ENCODE measurements at places on chromosomes 1 and 21. TPM values are rescaled to one million over a fixed set of nuclear protein-coding genes. Genes with fewer than 3 reads are reported as not detected.
A peak's percentile ranks its signal among the peaks of the same experiment; 100 is the strongest.

C1orf216 gene
- 10.5 TPM for total RNA-seq

GUCA2A gene
- total RNA-seq = not detected

LCE1A gene
- not detected for total RNA-seq

ARID1A gene
- 33.6 TPM for total RNA-seq

- DNase-seq = no peak
Measured at GRCh38 chr1:3011631-3012455, 9.4 kb upstream of the ACTRT2 start.

DNA sequence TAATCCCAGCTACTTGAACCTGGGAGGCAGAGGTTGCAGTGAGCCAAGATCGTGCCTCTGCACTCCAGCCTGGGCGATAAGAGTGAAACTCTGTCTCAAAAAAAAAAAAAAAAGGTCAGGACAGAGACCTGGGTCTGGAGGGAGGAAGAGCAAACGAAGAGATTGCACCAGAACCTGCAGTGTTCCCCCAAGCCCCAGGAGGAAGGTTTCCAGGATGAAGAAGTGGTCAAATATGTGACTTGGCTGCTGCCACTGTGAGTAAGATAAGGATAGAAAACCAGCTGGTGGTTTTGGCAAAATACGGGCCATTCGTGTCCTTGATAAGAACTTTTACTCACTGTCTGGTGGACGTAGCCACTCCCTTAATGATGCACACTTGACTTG is 42.2 kb downstream of the CLDN14 start:
- no peak for DNase-seq

DNA sequence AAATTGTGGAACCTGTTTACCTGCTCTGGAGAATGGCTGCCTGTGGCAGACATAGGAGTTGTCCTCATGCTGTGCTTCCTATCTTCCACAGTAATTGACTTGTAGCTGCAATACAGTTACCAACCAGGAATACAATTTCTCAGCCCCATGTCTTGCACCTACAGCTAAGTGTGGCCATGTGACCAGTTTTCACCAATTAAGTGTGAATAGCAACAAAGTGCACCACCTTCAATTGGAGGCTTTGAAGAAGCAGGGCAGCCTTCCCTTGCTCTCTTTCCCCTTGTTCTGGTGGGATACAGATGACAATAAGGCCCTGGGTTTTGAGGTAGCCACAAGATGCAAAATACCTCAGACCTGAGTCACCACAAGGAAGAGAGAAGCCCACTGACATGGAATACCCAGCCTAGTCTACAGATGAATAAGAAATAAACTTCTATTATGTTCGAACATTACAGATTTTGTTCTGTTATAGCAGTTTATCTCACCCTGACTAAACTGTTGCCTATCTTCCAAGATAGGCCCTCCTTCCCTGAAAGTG is 70.2 kb upstream of the S1PR1 start:
- no peak for DNase-seq

DNA sequence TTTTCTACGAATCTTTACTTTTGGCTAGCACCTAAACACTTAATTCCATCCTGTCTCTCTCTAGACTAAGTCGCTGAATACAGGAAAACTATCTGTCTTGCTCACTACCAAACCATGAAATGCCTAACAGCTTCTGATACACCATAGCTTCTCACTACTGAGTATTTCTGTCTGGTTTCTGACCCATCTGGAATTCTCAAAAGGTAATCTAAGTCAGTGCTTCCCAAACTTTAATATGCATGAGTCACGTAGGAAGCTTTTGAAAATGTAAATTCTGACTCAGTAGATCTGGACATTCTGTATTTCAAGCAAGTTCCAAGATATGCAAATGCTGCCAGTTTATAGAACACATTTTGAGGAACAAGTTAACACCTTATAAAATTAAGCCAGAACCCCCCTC is 9.2 kb upstream of the OVGP1 start:
- DNase-seq = no peak

DNA sequence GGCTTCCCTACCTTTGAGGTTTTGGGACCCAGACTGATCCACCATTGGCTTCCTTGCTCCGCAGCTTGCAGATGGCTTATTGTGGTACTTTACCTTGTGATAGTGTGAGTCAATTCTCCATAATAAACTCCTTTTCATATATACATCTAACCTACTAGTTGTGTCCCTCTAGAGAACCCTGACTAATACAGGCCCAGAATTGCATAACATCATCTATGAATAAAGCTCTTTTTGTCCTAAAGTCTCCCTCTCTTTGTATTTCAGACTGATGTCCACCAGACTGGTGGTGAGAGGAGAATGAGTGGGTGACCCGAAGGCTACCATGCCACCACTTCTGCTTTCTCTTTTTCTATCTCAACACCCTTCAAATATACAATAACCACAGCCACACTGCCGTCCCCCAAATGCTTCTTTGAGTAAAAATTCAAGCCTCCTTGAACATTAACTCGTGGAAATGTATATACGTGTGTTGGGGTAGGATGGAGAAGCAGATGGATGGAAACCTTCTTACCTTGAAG is 265.7 kb downstream of the PTBP2 start:
- DNase-seq = no peak

- DNase-seq = no peak
Measured at GRCh38 chr1:154167461-154167860, 12.6 kb upstream of the NUP210L start.

DNA sequence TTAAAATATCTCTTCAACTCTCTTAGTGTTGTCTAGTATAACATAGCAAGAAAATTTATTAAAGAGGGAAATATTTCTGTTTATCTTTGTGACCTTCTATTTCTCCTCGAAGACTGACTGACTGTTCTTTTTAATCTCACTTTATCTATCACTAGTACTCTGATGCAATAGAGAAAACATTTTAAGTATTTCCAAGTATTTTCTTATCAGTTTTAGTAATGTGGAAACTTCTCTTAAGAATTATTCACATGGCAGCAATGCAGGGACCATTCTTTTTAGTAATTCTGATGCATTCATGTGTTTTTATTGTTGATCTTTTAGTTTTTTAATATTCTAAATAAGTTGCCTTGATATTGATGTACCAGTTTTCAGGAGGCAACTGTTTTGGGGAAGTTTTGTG is 115.7 kb downstream of the NEK7 start:
- DNase-seq = no peak

NPPA gene
- 2,762 TPM for total RNA-seq

GRCh38 chr1:64065571-64065970 is 137.9 kb upstream of the UBE2U start:
- no peak for DNase-seq

DNA sequence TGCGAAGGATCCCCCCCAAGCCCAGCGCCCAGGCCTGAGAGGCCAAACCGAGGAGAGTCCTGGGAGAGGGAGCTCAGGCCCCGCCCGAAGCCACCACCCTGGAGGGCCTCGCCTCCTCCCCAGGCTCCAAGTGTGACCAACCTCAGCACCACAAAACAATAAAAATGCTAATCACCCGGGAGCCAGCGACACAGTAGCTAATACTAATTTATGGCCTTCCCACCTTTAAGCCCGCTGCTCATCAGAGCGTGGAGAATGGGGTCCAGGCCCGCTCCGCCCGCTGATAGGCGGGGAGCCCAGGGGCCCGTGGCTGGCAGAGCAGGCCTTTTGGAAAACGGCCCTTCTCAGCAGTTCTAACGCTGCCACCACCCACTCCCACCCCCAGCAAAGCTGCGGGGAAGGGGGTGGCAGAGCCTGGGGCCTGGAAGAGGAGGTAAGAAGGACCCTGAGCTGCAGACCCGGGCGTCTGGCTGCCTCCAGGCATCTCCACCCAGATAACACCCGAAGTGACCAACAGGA is 20.4 kb upstream of the TAS1R2 start:
- DNase-seq = no peak

GRCh38 chr1:3275471-3276340 is 178.8 kb upstream of the ARHGEF16 start:
- peak; percentile 45 for DNase-seq

GRCh38 chr1:4105300-4105880 is 205.3 kb upstream of the C1orf174 start:
- no peak for DNase-seq

ANGPTL7 gene
- total RNA-seq = not detected

- no peak for DNase-seq
Measured at GRCh38 chr1:193539731-193540459, 353.5 kb upstream of the B3GALT2 start.

RGL1 gene
- 18.5 TPM for total RNA-seq

ERG gene
- total RNA-seq = 22.8 TPM

SLAMF6 gene
- total RNA-seq = not detected

OR14A16 gene
- not detected for total RNA-seq

DNA sequence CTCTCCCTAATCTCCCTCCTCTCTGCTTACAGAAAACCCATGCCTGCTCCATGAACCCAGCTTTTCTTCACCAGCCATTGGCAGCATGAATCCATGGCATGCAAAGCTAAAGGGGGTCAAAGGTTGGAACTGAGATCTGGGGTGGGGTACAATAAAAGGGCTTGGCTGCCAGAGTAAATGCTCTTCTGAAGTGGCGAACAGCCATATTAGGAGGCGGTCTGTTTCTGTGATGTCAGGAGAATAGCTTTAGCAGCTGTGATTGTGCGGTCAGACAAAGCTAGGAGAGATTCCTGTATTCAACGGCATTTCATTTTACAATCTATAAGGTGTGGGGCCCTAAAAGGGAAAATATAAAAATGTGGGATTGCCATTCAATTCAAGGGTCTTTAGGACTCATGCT is 71.7 kb upstream of the TMPRSS2 start:
- no peak for DNase-seq

CD1D gene
- total RNA-seq = 5.9 TPM

DNA sequence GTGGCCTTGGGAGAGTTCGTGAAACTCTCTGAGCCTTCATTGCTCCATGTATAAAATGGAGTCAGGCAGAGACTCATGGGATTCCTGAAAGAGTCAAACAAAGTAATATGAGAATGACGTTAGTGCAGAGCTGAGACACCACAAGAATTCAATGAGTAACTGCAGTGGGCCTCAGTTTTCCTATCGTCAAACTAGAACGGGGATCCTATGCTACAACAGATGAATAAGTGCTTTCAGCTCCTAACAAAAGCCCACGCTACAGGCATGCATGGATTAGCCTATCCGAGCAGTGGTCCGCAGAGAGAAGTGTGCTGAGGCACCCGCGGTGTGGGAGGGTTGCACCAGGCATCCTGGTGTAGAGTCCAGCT is 124.7 kb downstream of the SYF2 start:
- DNase-seq = no peak

NPL gene
- 2.6 TPM for total RNA-seq

- no peak for DNase-seq
Measured at GRCh38 chr1:54596756-54597155, 26.6 kb downstream of the FAM151A start.

- no peak for DNase-seq
Measured at GRCh38 chr1:229195246-229195645, 75.7 kb upstream of the RAB4A start.
